ENCODE measurements at places on chromosomes 11 and 22. TPM values are rescaled to one million over a fixed set of nuclear protein-coding genes. Genes with fewer than 3 reads are reported as not detected.

Gene PANX2
- total RNA-seq: 0.65 TPM

Gene ACTN3
- total RNA-seq: under 0.01 TPM

Gene HBD
- not detected for total RNA-seq

Gene LBHD1
- total RNA-seq: 1.1 TPM

Gene PKNOX2
- 2.5 TPM for total RNA-seq

Gene PIK3C2A
- 91.2 TPM for total RNA-seq

Gene ARHGAP32
- total RNA-seq: 9.1 TPM

Gene CABP4
- total RNA-seq: not detected

Gene DGCR6
- total RNA-seq: 1.4 TPM

Gene SEZ6L
- total RNA-seq: not detected

Gene NLRP6
- total RNA-seq: not detected

Gene GRAMD1B
- 11.3 TPM for total RNA-seq

Gene SHANK2
- 0.49 TPM for total RNA-seq

Gene TM7SF2
- total RNA-seq: 10.2 TPM

Gene OR8A1
- total RNA-seq: not detected

Gene RHBDD3
- 37.4 TPM for total RNA-seq

Gene PAMR1
- 206 TPM for total RNA-seq

Gene OR10A2
- not detected for total RNA-seq

Gene OR52M1
- not detected for total RNA-seq

Gene RASD2
- not detected for total RNA-seq

Gene MED19
- total RNA-seq: 25.6 TPM

Gene OR2D2
- total RNA-seq: not detected

Gene OAF
- 49.9 TPM for total RNA-seq

Gene CD248
- 180 TPM for total RNA-seq

Gene GRIK4
- not detected for total RNA-seq

Gene KRTAP5-10
- total RNA-seq: not detected

Gene TIGD3
- not detected for total RNA-seq

Gene BDNF
- 4.3 TPM for total RNA-seq

Gene OR51E2
- not detected for total RNA-seq

Gene DNAJB7
- total RNA-seq: not detected

Gene NDUFS3
- 53.8 TPM for total RNA-seq

Gene PARVA
- 58.3 TPM for total RNA-seq

Gene RAC2
- total RNA-seq: 61.9 TPM

Gene RAB3IL1
- total RNA-seq: 3.9 TPM

Gene GLYATL2
- not detected for total RNA-seq

Gene BEST1
- 3.4 TPM for total RNA-seq

Gene CTSW
- total RNA-seq: not detected

Gene MEI1
- 1.3 TPM for total RNA-seq

Gene DGAT2
- 3.8 TPM for total RNA-seq

Gene PIWIL4
- 1.5 TPM for total RNA-seq

Gene SCGB1D2
- not detected for total RNA-seq

Gene FAM111B
- 2.0 TPM for total RNA-seq

Gene PNPLA5
- not detected for total RNA-seq

Gene ABCC8
- not detected for total RNA-seq

Gene CEND1
- 2.2 TPM for total RNA-seq

Gene MUC5AC
- total RNA-seq: not detected

Gene IL18
- not detected for total RNA-seq

Gene GAB4
- not detected for total RNA-seq

Gene WNT11
- not detected for total RNA-seq

Gene TIMP3
- total RNA-seq: 25.8 TPM

Gene MMP11
- 6.8 TPM for total RNA-seq

Gene KRTAP5-7
- not detected for total RNA-seq

Gene CCDC83
- not detected for total RNA-seq
